ENCODE measurements at places on chromosomes 2 and 18. TPM values are rescaled to one million over a fixed set of nuclear protein-coding genes. Genes with fewer than 3 reads are reported as not detected.
A peak's percentile ranks its signal among the peaks of the same experiment; 100 is the strongest.

- DNase-seq, result no peak
Observed at GRCh38 chr2:166627893-166628292, 133.8 kb upstream of the SCN7A start.

Gene C1D
- 21.2 TPM for total RNA-seq

Gene SNORC
- 2.4 TPM for total RNA-seq

DNA sequence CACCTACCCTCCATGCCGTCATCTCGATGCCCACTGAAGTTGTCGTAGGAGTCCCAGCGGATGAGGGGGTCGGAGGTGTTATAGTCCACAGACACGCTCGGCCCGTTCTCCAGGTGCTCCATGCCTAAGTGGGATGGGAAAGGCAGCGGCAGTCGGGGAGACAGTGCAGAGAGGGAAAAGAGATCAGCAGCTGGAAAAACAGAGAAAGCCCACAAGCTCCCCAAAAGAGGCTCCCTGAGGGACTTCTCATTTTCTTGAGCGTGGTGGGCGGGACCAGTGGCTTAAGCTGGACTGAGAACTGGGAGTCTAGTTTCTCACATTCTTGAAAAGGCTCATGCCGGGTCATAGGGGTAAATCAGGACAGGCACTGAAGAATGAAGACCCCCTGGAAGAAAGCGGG lies 121.9 kb downstream of the TNS1 start:
- DNase-seq, result no peak

DNA sequence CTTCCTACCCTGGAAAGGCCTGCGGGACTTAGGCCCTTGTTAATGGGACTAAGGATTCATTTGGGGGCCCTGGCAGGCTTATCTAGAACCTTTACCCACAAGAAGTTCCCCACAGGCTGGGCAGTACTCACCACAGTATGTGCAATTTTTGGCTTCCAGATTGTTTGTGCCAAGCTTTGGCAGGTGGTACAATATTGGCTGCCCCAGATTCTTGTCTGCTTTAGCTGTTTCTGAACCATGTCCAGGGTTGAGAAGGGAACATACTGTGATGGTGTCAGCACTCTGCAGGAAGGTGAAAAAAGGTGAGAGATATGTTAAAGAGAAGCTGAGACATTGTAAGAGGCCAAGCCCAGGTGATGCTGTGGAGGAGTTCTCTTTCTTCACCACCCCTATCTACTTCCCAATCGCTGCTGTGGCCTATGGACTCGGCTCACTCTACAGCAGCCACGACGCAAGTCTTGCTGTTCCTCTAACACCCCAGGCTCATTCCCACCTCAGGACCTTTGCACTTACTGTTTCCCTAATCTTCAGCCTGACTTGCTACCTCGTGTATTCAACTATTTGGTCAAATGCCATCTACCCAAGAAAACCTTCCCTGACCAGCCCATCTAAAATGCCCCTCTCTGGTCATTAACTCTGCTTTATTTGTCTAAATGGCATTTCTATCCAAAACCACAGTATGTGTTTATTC lies 9.2 kb downstream of the SLC4A5 start:
- DNase-seq, result no peak

GRCh38 chr2:29816651-29817050 lies 104.7 kb downstream of the ALK start:
- DNase-seq, result no peak

DNA sequence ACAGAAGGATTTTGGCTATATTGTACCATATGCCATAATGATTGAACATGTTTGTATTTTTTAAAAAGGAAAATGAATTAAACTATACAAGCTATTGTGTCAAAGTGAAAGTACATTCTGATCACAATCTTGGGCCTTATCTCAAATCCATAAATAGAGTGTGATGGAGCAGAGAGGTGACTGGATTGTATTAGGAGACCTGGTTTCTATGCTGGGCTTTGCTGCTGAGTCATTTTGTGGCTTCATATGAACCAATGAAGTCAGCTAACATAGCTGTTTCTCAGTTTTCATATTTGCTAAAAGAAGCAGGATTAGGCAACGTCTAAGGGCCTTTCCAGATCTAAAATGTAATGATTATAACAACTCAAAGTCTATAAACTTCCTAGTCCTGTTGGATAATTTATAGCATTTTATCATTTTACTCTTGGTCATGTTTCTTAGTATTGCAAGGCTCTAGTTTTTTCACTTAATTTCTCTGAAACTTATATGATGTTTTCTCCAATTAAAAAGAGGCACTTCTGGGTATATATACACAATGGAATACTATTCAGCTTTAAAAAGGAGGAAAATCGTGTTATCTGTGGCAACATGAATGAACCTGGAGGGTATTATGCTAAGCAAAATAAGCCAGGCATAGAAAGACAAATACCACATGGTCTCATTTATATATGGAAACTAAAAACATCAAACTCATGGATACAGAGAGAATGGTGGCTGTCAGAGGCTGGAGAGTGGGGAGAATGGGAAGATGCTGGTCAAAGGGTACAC lies 112.3 kb downstream of the MEP1B start:
- no peak for DNase-seq

- no peak for DNase-seq
Observed at GRCh38 chr2:176483901-176484568, 214.8 kb downstream of the MTX2 start.

DNA sequence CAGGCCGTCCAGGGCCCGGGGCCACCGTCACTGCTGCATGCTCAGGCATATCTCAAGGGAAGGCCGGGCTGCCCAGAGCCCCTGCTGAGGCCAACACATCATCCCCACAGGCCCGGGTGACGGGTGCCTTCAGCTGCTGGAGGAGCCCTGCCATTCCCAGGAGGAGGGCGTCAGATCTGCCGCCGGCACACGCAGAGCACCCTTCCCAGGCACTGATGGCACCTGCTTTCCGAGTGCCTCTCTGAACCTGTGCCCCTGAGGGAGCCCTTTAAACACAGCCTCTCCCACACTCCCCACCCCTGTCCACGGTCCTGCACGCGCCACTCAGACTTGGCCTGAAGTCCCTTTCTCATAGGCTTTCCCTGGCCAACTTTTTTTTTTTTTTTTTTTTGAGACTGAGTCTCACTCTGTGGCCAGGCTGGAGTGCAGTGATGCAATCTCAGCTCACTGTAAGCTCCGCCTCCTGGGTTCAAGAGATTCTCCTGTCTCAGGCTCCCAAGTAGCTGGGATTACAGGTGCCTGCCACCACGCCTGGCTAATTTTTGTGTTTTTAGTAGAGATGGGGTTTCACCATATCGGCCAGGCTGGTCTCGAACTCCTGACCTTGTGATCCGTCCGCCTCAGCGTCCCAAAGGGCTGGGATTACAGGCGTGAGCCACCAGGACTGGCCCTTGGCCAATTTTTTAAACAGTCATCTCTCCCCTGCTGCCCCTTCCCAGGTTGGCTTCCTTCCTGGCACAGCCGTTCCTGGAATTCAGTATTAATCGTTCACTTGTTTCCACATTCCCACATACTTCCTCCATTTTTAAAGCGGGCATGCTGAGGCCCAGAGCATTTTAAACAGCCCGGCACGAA lies 211.7 kb downstream of the NDUFA10 start:
- no peak for DNase-seq

Gene FNDC4
- 45.7 TPM for total RNA-seq

Gene TTC39C
- 54.2 TPM for total RNA-seq

GRCh38 chr2:12295856-12296519 lies 420.7 kb upstream of the TRIB2 start:
- no peak for DNase-seq

DNA sequence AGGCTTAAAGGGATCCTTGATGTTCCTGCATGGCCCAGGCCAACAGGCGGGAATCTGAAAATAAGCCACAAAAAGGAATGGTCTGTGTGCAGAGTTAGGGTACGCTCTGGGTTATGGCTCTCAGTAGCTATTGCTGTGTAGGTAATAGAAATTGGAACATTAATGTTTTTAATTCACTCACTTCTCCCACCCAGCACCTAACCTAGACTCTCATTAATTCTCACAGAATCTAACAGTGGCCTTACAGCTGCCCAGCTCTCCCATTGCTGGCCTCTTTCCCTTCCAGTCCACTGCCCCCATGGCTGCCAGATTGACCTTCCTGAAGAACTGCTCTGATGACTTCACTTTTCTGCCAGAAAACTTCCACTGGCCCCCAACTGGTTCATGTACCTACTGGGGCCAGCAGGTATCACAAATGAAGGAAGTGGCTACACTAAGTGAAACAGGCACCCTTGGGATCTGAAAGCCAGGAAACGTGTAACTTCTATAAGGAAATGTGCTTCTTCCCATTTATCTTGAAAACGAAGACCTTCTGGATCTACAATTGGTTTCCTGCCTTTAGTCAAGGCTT lies 315.2 kb downstream of the STK39 start:
- DNase-seq, result no peak

- no peak for DNase-seq
Observed at GRCh38 chr2:208350610-208351009, 56.0 kb upstream of the PTH2R start.

- DNase-seq, result no peak
Observed at GRCh38 chr2:221060376-221060775, 511.7 kb downstream of the EPHA4 start.

- DNase-seq, result no peak
Observed at GRCh38 chr18:64398320-64398719, 249.4 kb upstream of the LINC00305 start.

DNA sequence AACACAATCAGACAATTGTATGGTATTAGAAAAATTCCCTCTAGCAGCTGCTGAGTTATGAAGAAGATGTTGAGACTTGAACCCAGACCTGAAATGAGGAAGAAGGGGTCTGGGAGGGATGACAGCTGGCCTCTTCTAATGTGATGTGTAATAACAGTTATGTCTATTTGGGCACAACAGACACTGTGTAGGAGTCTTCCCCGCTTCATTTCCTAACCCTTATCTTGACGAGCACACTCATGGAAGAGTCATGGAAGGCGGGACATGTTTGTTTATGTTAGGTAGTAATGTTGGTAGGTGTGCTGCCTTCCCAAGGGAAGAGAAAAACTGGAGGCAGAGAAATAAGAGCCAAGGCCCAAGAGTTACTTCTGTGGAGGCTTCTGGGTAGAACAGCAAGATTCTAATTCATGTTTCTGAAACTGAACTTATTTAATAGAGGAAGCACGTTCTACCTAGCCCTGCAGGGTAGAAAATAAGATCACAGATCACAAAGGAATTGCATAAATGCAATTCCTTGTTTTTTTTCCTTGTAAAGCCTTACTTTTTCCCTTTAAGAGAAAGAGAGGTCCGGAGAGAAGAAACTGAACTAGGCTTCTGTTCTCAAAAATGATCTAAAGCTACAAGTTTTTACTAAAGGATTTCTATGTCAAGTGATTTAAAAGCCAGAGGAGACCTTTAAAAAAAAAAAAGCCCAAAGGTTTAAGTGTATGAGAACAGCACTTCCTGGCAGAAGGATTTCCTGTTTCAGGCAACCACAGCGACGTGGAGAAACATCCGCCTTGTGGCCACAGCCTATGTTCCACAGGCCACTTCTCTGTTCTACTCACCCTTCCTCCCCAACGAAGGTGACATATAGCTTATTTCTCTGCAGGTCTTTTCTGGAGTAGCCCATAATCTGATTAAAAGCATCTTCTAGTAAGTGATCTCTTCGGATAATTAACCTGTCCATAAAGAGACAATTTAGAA lies 68.5 kb upstream of the STK17B start:
- DNase-seq, result no peak

Gene STARD6
- total RNA-seq, result 0.82 TPM

DNA sequence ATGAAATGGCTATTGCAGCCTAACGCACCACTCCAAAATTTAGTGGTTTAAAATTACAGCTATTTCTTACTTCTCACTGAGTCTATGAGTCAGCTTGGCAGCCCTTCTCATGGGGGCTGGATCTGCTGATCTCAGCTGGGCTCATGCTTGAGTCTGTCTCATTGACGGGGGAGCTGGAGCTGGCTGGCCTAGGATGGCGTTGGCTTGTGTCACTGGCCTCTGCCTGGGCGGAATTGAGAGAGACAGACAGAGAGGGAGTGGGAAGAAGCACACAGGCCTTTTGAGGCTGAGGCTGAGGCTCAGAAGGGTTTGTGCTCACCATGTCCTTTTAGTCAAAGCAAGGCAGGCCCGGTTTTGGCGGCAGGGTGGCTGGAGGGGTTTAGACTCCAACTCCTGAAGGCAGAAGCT lies 412.1 kb upstream of the MYT1L start:
- DNase-seq, result peak; percentile 56

Gene PIEZO2
- total RNA-seq, result 2.4 TPM

Gene TCF7L1
- 0.41 TPM for total RNA-seq

DNA sequence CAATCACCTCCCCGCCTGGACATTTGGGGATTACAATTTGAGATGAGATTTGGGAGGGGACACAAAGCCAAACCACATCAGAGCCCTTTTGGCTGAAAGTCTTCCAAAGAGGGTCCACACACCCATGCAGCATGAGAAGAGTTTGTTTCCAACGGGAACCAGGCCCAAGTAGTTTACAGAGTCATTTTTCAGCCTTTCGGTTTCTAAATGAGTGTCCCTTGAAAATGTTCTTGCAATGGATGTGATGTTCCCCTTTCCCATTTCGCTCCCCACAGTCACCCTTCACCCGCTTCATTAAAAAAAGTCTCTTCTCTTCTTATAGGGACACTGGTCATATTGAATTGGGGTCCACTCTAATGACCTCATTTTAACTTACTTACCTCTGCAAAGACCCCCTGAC lies 157.4 kb downstream of the ARL4C start:
- DNase-seq, result no peak

- DNase-seq, result no peak
Observed at GRCh38 chr2:42030200-42030759, 17.5 kb upstream of the PKDCC start.

Gene KIF5C
- 388 TPM for total RNA-seq

Gene SLC38A11
- 2.4 TPM for total RNA-seq

- DNase-seq, result no peak
Observed at GRCh38 chr2:46549166-46549844, 69.9 kb downstream of the TMEM247 start.

DNA sequence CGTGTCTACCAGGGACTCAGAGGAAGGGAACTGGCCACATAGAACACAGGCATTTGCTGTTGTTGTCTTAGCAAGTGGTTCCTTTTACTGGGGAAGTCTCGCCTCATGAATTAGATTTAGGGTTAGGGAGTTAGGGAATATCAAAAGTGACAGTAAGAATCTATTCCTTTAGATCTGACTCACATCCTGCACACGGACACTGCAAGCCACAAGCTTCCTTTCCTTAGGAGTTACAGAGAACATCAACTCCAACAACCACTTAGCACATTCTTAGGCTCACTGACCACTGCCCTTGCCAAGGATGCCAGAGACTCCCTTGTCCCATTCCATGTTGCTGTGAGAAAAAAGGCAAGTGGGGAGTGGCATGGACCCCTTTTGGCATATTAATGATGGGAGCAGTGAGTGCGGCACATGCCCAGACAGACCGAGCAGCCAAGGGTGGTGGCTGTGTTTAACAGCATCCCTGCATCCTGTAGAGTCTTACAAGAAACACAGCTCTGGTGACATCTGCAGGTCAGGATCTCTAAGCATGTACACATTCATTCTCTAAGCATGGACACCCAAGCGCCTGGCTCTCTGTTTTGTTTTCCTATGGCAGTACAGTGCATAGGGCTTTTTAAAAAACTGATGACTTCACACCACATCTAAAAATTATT lies 745.6 kb upstream of the RAB6C start:
- DNase-seq, result no peak

All from frontal cortex (tissue), 4 donors.